ENCODE measurements at places on chromosomes 5 and 9. TPM values are rescaled to one million over a fixed set of nuclear protein-coding genes. Genes with fewer than 3 reads are reported as not detected.

GRCh38 chr5:152264645-152265254 is 140.3 kb downstream of the NMUR2 start:
- DNase-seq: no peak

The PROB1 gene
- total RNA-seq: 0.58 TPM

The ARHGAP26 gene
- total RNA-seq: 22.7 TPM

GRCh38 chr5:129063483-129064113 is 31.0 kb upstream of the ISOC1 start:
- no peak for DNase-seq

The DNM1 gene
- total RNA-seq: 0.79 TPM

DNA sequence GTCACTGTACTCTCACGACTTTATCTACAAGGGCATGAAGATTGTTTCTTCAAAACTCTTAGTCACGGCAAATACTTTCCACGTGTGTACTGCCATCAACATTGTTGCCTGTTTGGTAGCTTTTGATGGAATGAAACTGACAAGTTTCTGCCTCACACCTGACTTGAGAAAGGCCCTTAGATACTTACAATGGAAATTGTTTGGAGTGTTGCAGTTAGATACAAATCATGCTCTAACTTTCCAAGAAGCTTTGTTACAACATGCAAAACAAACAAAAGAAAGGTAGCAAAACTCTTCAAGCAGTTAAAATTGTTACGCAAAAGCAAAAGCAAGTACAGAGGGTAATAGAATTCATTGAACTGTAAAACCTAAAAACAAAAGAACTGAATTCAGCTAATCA is 91.1 kb upstream of the TLE4 start:
- no peak for DNase-seq

DNA sequence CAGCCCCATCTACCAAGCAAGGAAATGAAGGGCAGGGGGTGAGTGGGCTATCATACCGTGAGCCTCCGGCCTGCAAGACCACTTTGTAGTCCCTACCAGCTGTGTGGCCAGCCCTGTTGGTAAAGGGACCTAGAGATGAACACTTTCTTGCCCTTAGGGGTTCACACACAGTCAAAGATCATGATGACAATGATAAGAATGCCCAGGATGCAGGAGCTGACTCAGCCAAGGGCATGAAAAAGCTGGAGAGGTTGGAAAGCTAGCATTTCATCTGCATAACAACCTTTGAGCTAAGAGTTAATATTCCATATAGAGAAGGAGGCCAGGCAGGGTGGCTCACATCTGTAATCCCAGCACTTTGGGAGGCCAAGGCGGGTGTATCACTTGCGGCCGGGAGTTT is 19.2 kb upstream of the FGFR4 start:
- no peak for DNase-seq

- no peak for DNase-seq
These were observed 211.7 kb downstream of the DENND1A start for GRCh38 chr9:123718188-123718587.

DNA sequence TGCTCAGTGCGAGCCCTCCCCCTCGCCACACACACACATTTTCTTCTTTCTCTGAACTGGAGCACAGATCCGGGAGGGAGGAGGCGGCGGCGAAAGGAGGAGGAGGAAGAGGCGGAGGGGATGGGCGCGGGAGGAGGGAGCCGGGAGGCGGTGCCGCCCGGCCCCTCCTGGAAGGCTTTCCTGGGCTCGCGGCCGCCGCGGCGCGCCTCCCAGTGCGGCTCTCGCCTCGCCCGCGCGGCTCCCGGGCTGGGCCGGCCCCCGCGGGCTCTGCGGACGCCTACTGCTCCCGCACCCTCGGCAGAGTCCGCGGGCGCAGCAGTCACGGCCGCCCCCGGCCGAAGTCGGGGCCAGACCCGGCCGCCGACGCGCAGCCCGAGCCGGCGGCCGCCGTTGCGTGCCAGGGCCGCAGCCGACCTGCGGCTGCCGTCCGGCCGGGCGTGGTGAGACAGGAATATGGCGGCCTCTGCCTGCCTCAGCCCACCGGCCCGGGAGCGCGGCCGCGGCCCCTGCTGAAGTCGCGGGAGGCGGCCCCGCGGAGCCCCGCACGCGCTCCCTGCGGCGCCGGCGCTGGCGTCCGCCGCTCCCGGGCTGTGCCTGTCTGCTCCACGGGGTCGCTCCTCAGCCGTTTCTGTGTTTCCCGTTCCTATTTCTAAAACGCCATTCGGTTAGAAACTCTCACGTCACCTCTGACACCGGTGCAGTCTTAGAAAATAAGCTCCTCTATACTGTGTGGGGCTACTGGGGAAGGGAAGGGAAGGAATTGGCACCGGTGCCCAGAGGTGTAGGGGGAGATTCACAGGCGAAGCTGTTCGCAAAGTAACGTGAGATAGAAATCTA is 500 bp upstream of the GNAQ start:
- DNase-seq: peak; percentile 71

The PCDHGA8 gene
- total RNA-seq: 0.13 TPM

The TLR4 gene
- total RNA-seq: 1.0 TPM

The TAL2 gene
- total RNA-seq: not detected

DNA sequence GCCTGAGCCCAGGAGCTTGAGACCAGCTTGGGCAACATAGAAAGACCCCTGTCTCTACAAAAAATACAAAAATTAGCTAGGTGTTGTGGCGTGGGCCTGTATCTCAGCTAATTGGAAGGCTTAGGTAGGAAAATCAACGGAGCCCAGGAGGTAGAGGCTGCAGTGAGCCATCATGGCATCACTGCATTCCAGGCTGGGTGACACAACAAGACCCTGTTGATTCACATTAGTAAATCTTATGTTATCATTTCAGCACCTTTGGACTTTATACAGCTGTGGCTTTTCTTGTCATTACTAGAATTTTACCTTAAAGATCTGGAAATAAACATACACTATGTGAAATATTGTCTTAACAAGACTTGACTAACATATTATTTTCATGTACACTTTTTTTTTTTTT is 185.0 kb downstream of the ZNF608 start:
- DNase-seq: no peak

The NR2F1-AS1 gene
- not detected for total RNA-seq

GRCh38 chr5:139681466-139681865 is 33.3 kb downstream of the CXXC5 start:
- no peak for DNase-seq

- DNase-seq: no peak
These were observed 10.9 kb downstream of the GNE start for GRCh38 chr9:36247356-36247755.

The ARL14EPL gene
- total RNA-seq: not detected

The PCDHB10 gene
- not detected for total RNA-seq

The FBXW11 gene
- total RNA-seq: 40.7 TPM

The ROR2 gene
- total RNA-seq: not detected

The LHX6 gene
- total RNA-seq: not detected

- DNase-seq: no peak
These were observed 1058.5 kb upstream of the DMAC1 start for GRCh38 chr9:8857926-8858595.

- DNase-seq: no peak
These were observed 12.3 kb upstream of the OBP2A start for GRCh38 chr9:135533674-135534073.

DNA sequence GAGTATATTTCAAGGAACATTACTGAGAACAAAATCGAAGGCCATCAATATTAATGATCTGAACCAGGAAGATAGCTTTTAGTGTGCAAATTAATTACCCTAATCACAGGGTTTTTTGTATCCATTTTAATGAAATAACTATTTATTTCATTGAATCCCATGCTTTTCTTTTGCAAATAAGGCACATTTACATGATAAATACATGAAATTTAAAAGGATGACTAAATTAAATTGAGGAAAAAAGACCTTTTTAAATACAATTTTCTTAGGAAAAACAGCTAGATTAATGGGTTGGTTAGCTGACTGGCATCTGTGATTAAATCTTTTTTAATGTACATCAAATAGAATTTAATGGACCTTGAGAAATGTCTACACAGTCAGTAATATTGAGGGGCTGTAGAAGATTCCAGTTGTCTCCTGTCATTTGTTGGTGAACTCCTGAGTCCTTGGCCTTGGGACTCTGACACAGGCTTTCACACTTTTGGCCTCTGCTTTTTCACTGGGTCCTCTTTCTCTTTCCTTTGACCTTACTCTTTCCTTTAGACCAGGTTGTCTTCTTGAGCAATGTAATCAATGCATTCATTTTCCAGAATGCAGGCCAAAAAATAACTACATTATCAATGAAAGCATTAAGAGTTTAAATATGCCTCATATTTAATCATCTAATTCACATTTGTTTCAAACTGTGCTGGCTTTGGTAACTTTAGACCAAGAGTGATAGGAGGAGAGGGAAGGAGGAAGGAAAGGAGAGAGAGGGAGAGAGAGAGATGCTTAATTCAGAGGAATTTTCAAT is 511.5 kb downstream of the ZNF608 start:
- no peak for DNase-seq

- no peak for DNase-seq
These were observed 197.9 kb upstream of the ANKH start for GRCh38 chr5:15069407-15069905.

DNA sequence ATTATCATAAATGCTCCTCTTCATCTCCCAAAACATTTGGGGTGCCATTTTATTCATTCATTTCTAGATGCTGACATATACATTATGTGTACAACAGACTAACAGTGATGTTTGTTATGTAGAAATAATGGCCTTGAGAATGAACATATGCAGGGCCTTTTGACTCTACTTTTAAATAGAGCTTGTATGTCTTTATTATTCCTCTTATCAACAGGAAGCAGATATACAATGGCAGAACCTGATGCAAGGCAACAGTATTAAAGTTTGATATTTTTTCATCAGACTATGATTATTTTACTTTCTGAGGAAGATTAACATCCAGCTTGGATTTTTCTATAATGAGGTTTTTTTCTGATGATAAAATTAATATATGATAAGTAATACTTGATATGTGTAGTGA is 44.1 kb downstream of the SNX18 start:
- DNase-seq: no peak

DNA sequence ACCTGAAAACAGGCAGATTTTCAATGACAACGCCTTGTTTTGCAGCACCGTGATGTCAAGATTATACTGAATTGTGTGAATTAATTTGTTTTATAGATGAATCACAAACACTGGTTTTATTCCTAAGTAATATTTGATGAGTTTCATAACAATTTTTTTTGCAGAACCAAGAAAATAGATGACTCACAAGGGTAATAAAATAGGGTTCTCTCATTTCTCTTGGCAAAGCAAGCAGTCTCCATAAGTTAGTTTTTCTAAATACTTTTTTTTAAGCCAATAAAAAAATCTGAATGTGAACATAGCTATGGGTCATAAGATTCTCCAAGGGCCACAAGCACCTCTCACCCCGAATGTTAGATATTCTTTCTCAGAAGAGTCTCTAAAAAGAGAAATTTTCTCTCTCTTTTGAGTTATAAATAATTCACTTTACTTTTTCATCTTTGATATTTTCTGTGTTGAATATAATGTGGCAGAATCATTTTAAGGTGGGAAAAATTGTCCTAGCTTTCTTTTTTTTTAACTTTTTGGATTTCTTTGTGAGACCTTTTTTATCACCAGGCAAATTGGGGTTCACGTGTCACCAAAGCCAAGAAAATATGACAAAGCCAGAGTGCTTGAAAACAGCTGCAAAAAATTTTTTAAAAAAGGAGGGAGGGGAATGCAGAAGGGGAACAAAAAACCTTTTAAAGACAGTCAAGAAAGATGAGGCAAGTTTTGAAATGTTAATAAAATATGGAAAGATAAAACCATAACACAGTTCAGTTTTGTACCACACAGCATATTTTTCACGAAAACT is 174.6 kb upstream of the DAPK1 start:
- DNase-seq: no peak
